ENCODE measurements at places on chromosomes 1 and 21.
A peak's percentile ranks its signal among the peaks of the same experiment; 100 is the strongest.

- no peak for DNase-seq
These were observed 17.5 kb downstream of the LRRIQ3 start for GRCh38 chr1:74180490-74180889.

DNA sequence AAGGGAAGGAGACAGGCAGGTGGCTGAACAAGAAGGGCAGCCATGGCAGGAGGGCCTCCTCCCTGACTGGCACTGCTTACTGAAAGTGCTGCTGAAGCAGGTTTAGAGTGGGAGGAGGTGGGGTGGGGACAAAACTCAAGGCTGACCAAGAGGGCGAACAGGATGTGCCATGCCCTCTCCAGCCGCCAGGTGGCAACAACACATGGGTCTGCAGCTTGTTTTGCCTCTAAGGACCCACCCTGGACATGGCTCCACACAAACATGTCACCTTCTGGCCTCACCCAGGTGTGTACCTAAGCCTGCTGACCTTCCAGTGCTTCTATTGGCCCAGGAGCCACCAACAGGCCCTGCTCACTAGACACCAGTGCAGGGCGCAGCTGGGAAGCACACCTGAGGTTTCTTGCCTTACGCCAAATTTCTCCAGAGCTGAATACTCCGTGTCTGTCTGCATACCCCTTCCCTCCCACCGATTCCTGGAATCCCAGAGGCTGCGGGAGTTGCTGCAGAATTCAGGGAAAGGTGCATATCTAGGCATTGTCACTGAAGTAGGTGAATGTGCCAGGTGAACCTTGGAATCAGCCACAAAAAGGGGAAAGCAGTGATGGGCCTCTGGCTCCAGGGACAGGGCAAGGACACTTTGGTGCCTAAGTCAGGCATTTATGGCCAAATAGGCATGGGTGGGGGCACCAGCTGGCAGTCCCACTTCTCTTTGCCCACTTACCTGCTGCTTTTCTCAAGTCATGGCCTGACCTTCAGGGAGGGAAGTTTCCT, 5.3 kb downstream of the PSRC1 start:
- peak; percentile 37 for DNase-seq

- peak; percentile 39 for DNase-seq
These were observed 20.7 kb upstream of the MAPKAPK2 start for GRCh38 chr1:206663832-206664652.

DNA sequence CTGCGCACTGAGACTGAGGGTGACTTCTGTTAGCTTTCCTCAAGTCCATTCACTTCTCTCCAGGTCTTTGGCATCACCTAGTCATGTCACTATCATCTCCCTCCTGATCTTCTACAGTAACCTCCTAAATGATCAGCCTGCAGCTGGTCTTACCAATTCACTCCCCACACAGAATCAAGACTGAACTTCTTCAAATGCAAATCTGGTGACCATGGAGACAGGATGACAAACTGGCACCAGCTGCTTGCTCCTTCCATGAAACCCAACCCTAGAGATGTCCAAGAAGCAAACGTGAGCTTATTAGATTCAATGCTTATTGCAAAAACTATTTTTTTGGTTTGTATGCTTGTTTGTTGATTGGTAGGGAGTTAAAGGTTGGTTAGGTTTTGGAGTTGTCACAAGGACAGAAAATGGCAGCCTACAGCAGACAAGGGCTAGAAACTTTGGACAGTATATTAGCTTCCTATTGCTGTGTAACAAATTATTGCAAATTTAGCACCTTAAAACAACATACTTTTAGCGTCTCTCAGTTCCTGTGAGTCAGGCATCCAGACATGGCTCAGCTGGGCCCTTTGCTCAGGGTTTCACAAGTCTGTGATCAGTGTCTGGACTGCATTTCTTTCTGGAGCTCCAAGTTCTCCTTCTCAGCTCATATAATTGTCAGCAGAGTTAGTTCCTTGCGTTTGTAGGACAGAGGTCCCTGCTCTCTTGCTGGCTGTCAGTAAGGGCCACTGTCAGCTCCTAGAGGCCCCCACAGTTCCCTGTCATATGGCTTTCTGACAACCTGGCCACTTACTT, 53.3 kb upstream of the GJA8 start:
- DNase-seq = no peak

GRCh38 chr1:94456736-94457135, 38.5 kb downstream of the ABCD3 start:
- no peak for DNase-seq

GRCh38 chr1:200893411-200893901, 1.2 kb upstream of the INAVA start:
- DNase-seq = no peak

- DNase-seq = no peak
These were observed 80.7 kb downstream of the SMYD2 start for GRCh38 chr1:214361636-214362035.

- DNase-seq = no peak
These were observed 26.2 kb upstream of the TARBP1 start for GRCh38 chr1:234504969-234505768.

DNA sequence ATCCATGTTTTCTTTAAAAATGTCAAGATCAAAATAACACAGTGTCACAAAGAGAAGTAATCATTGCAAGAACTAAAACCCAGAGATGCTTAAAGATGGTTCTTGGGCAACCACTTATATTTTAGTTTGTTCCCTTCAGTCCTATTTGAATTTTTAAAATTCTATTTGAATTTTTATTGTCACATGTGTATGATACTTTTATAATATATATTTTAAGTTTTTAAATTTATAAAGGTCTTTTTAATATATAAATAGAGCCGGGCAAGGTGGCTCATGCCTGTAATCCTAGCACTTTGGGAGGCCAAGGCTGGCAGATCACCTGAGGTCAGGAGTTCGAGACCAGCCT, 22.3 kb upstream of the DISC1 start:
- no peak for DNase-seq

GRCh38 chr1:193462629-193463320, 276.4 kb upstream of the B3GALT2 start:
- DNase-seq = no peak

- peak; percentile 53 for DNase-seq
These were observed 1.7 kb downstream of the ASPM start for GRCh38 chr1:197144570-197145325.

DNA sequence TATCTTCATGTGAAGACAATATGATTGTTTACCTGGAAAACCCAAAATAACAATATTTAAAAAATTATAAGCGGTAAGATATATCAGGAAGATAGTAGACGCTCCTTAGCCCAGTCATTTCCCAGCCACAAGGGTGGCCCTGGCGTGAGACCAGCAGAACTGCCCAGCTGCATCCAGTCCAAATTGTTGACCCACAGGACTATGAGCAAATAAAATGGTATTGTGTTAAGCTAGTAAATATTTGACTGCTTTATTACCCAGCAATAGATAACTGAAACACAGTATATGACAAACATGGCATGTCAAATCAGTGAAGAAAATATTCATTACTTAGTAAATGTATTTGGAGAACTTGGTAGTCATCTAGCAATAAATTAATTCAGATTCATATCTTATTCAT, 294.3 kb upstream of the SPAG17 start:
- DNase-seq = no peak

GRCh38 chr1:109197158-109198042, 16.3 kb upstream of the SARS1 start:
- peak; percentile 99 for DNase-seq

DNA sequence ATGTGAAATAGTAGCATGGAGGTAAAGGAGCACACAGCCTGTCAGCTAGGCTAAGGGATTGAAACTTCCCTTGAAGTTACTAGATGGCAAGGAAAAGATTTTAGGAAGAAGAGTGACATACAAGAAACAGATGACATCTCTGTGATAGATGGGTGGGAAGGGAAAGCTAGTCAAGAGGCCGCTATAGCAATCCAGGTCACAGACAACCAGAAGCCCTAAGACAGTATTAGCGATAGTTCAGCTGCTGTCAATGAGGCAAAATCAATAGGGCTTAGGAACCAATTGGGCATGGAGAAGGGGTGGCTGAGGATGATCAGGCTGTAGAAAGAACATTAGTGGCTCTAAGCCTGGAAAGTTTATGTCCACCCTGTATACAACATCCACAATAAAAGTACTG, 111.1 kb downstream of the GLUL start:
- DNase-seq = no peak

- no peak for DNase-seq
These were observed 88.5 kb upstream of the DAB1 start for GRCh38 chr1:57512386-57512785.

- DNase-seq = no peak
These were observed 15.6 kb upstream of the AIM2 start for GRCh38 chr1:159092036-159092760.

- DNase-seq = peak; percentile 39
These were observed 404 bp downstream of the LRRC8C start for GRCh38 chr1:89633248-89633799.

GRCh38 chr1:89382479-89382878, 18.6 kb downstream of the GBP6 start:
- DNase-seq = no peak

DNA sequence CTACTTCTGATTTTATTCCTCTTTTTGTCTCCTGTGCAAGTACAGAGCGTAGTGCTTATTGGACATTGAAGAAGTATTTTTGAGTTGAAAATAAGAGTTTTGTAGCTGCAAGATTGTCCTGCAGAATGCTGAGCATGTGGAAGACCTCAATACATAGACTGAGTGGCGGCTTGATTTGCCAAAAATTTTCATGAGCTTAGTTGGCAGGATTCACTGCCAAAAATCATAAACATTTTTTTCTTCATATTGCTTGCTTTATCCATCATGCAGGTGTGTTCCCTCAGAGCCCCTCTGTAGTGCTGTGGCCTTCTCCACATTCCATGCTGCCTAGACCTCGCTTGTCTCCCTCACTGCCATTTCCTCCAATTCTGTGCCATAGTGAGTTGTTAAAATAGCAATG, 100.1 kb downstream of the DUSP10 start:
- DNase-seq = no peak

Data from RCC 7860 (cell line).